Colonic mucosa (tissue), 4 donors: ENCODE measurements at places on chromosomes 11 and 22.
A peak's percentile ranks its signal among the peaks of the same experiment; 100 is the strongest.

DNA sequence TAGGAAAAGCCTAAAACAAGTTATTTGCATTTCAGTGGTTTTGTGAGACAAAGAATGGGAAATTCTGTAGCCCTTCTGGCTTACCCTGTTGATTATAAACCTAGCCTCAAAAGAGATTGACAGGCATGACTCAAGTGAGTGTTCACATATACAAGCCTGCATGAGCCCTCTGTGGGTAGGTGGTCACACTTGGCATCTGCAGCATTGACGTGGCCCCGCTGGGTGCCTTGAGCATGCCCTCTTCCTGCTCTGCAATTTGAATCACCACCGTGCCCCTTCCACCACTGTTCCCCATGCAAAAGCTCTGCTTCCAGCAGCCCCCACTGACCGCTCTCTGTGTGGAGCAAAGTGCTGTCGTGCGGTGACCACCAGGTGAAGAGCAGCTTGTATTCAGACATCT, 21.0 kb upstream of the ADSL start:
- no peaks in the 10 kb centered on the region for H3K4me1 ChIP-seq
- H3K27ac ChIP-seq = peak overlapping the region; percentile 6
- no peaks in the 10 kb centered on the region for H3K27me3 ChIP-seq
- H3K4me3 ChIP-seq = no peak overlapping the region
- H3K36me3 ChIP-seq = peaks cover 15% of the 10 kb centered on the region
- DNase-seq = no peak

DNA sequence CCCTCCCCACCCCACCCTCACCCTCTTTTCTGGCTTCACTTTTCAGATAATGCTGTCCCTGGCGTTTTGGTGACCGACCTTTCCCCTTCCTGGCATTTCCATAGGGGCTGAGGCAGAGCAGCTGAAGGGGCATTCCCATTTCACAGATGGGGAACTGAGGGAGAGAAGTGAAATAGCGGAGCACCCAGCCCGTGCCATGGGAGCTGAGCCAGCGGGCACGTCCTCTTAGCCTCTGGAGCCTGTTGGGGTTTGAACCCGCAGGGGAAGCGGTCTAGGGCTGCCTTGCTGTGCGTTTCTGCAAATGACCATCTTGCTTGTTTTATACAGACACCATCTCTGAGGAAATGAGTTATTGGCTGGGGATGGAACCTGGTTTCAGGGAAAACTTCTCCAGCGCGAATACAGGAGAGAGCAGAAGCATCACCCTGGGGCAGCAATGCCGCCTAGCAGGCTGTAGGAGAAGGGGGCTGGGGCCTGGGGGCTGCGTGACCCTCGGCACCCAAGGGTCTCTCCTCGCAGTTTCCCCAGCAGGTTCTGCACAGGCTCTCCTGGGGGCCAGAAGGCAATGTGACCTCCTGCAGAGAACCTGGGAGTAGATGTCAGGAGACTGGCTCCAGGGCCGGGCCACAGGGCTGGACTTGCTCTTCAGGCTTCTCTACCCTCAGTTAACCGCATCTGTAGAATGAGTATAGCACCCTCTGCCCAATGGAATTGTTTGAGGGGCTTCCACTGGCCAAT, 1.5 kb downstream of the PTPRJ start:
- H3K4me3 ChIP-seq = peak overlapping the region; percentile 81
- DNase-seq = peak; percentile 48
- peaks cover 4% of the 10 kb centered on the region for H3K27me3 ChIP-seq
- H3K36me3 ChIP-seq = no peaks in the 10 kb centered on the region
- peaks cover 20% of the 10 kb centered on the region for H3K4me1 ChIP-seq

DNA sequence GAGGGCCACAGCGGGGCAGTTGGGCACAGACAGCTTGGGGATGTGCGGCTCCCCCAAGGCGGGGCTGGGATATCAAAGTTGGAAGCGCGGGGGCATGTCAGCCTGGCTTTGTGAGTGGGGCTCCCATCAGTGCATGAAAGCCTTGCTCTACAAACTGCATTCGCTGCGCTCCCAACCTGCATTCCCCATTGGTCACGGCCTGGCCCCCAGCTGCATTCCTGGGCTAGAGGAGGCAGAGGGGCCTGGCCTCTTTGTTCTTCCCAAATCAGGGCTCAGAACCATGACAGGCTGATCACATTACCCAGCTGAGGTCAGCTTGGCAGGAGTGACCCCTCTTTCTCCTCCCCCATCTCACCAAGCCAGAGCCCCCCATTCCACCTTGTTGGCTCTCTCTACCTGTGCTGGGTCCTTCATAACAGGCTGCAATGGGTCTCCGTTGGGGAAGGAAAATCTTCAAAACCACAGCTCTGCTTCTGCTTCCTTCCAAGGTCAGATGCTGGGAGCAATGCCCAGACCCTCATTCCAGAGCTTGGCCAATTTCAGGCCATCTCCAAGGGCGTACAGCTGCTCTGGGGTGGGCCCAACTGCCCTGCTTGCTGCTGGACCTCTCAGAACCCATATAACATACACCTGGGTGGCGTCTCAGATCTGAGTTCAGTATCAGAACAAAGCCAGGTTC, 38.7 kb upstream of the CDON start:
- H3K36me3 ChIP-seq = no peaks in the 10 kb centered on the region
- DNase-seq = no peak
- no peak overlapping the region for H3K27ac ChIP-seq

DNA sequence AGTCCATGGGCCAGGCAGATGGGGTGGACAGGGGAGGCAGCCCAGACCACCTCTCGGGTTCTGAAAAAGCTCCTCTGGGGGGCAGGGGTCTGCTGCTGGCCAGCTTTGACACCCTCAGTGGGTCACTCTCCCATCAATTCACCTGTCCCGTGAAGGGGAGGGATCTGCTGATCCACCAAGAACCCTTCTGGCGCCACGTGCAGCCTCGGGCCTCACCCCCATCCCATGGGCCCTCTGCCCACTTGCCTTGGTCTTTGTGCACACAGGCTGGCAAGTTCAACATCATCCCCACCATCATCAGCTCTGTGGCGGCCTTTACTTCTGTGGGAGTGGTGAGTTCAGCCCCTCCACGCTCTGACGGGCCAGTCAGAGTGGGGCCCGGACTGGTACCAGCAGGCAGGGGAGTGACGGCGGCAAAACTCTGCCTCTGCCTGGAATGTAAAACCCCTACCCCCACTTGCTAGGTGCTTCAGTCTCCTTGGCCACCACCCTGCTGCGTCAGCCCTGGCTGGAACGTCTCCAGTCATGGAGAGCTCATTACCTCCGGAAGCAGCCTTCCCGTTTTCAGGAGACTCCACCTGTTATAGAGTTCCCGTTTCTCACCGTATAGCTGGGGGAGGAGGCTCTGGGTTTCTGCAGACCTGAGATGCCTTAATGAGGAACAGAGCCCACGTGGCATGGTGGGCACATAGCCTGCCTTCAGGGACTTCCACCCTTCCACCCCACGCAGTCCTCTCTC, 12.7 kb downstream of the PRG3 start:
- no peaks in the 10 kb centered on the region for H3K4me1 ChIP-seq
- H3K36me3 ChIP-seq = no peaks in the 10 kb centered on the region
- H3K27ac ChIP-seq = no peak overlapping the region
- no peak for DNase-seq
- no peak overlapping the region for H3K4me3 ChIP-seq
- no peaks in the 10 kb centered on the region for H3K27me3 ChIP-seq

GRCh38 chr11:44858796-44859527, 91.7 kb downstream of the TP53I11 start:
- H3K4me3 ChIP-seq = no peak overlapping the region
- DNase-seq = no peak
- H3K36me3 ChIP-seq = no peaks in the 10 kb centered on the region
- H3K27ac ChIP-seq = no peak overlapping the region
- no peaks in the 10 kb centered on the region for H3K4me1 ChIP-seq
- H3K27me3 ChIP-seq = no peaks in the 10 kb centered on the region

DNA sequence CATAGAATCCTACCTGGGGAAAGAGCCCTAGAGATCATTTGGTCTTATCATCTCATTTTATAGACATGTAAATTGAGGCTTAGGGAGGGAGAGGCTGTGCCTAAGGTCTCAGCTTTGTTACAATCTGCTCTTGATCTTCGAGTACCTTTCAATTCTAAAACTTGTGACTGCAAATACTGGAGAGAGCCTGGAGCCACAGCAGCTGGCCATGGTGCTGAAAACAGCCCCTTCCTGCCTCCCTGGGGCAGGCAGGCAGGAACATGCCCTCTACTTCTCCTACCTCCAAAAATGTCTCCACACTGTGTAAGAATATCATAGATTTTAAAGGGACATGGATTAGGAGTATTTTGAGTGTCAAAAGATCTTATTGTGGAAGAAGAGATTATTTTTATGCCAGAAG, 52.2 kb downstream of the C22orf42 start:
- DNase-seq = no peak
- no peak overlapping the region for H3K27ac ChIP-seq
- H3K27me3 ChIP-seq = no peaks in the 10 kb centered on the region
- H3K36me3 ChIP-seq = no peaks in the 10 kb centered on the region
- no peaks in the 10 kb centered on the region for H3K4me1 ChIP-seq

GRCh38 chr22:27399161-27399560, 402.4 kb downstream of the MN1 start:
- H3K36me3 ChIP-seq = no peaks in the 10 kb centered on the region
- H3K27me3 ChIP-seq = no peaks in the 10 kb centered on the region
- H3K27ac ChIP-seq = no peak overlapping the region
- H3K4me1 ChIP-seq = no peaks in the 10 kb centered on the region
- DNase-seq = no peak

DNA sequence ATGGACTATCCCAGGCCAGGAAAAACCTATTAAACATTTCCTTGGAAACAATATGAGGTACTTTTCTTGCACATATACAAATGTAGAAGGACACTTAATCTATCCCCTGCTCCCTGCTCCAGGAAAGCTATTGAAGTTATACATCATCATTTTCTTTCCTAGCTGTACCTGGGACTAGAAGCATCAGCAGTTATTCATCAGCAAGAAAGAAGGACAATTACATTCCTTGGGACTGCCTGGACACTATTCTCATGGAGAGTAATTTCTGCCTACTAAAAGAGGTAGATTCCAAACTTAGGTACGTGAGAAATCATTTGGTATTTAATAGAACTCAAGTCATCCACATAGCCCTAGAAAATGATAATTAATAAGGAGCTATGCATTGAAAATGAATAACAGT, 51.0 kb upstream of the PICALM start:
- no peaks in the 10 kb centered on the region for H3K27me3 ChIP-seq
- no peak overlapping the region for H3K4me3 ChIP-seq

GRCh38 chr11:61158691-61159381, 2.4 kb downstream of the VPS37C start:
- H3K36me3 ChIP-seq = no peaks in the 10 kb centered on the region
- no peak overlapping the region for H3K4me3 ChIP-seq
- H3K27me3 ChIP-seq = no peaks in the 10 kb centered on the region

DNA sequence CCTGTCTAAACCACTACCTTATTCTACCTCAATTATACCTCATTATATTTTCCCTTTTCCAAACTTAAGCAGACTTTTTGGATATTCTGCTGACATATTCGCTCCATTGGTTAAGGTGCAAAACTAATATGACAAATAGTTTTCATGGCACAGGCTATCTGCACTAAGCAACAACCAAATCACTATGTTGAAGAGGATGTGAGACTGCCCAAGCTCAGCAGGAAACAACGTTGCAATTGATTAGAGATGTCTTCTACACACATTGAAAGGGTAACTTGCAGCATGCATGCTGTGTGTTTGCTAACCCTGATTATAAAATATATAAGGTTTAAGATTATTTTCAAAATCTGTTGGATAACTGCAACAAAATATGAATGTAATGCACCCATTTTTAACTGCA, 61.6 kb downstream of the STK33 start:
- no peak for DNase-seq
- H3K27me3 ChIP-seq = no peaks in the 10 kb centered on the region

- no peak overlapping the region for H3K27ac ChIP-seq
- H3K4me1 ChIP-seq = no peaks in the 10 kb centered on the region
- H3K27me3 ChIP-seq = no peaks in the 10 kb centered on the region
- DNase-seq = no peak
- no peak overlapping the region for H3K4me3 ChIP-seq
Observed at GRCh38 chr22:41030891-41031290, 61.5 kb upstream of the EP300 start.

- no peaks in the 10 kb centered on the region for H3K36me3 ChIP-seq
- no peaks in the 10 kb centered on the region for H3K27me3 ChIP-seq
- no peak overlapping the region for H3K4me3 ChIP-seq
- no peak overlapping the region for H3K27ac ChIP-seq
- DNase-seq = no peak
Observed at GRCh38 chr11:11082646-11083045, 224.8 kb upstream of the ZBED5 start.

GRCh38 chr11:44345781-44346180, 35.8 kb upstream of the ALX4 start:
- no peak overlapping the region for H3K4me3 ChIP-seq
- no peaks in the 10 kb centered on the region for H3K36me3 ChIP-seq
- no peak overlapping the region for H3K27ac ChIP-seq
- no peaks in the 10 kb centered on the region for H3K27me3 ChIP-seq

- H3K4me1 ChIP-seq = no peaks in the 10 kb centered on the region
- H3K4me3 ChIP-seq = no peak overlapping the region
- H3K36me3 ChIP-seq = no peaks in the 10 kb centered on the region
- H3K27ac ChIP-seq = no peak overlapping the region
- no peak for DNase-seq
- H3K27me3 ChIP-seq = no peaks in the 10 kb centered on the region
Observed at GRCh38 chr22:23305922-23306374, 125.6 kb downstream of the BCR start.

DNA sequence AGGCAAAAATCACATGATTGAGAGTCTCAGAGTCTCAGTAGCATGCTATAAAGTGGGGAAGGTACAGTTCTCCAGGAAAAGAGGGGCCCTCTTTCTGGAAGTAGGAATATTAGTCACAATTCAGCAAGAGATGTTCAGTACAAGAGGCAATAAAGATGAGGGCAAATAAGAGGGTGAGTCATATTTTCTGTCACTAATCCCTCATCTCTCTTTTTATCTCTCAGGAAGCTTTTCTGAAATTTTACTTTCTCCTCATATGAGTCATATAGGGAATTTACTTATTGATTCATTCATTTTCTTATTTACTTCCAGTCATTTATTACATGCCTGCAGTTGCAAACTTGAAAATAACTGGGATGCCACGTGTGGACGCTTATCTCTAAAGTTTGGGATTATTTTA, 3.4 kb upstream of the NXPE1 start:
- H3K27ac ChIP-seq = peak overlapping the region; percentile 18
- DNase-seq = no peak
- H3K27me3 ChIP-seq = no peaks in the 10 kb centered on the region
- H3K4me1 ChIP-seq = no peaks in the 10 kb centered on the region
- H3K4me3 ChIP-seq = no peak overlapping the region
- H3K36me3 ChIP-seq = no peaks in the 10 kb centered on the region
